H1 (cell line): ENCODE measurements at places on chromosomes 2 and 18.

- no peak for DNase-seq
Observed at GRCh38 chr2:60567096-60567495, 13.6 kb upstream of the BCL11A start.

DNA sequence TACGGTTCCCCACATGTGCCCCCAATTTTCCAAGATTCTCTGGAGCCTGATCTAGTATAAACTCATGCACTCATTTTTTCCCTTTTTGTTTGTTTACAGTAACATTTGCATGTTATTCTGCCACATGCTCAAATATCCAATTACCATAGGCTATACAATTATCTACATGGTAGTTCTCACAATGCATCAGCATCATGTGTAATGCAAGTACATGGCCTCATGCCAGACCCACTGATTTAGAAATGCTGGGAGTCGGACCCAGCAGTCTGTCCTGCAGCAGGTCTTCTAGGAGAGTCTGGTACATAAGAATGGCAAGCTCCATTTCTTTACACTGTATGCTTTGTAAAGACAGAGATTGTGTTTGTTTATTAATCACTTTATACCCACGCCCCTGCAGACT, 107.7 kb downstream of the CBLN2 start:
- no peak for DNase-seq

- DNase-seq = no peak
Observed at GRCh38 chr2:81658227-81658626, 1353.7 kb upstream of the LRRTM1 start.

DNA sequence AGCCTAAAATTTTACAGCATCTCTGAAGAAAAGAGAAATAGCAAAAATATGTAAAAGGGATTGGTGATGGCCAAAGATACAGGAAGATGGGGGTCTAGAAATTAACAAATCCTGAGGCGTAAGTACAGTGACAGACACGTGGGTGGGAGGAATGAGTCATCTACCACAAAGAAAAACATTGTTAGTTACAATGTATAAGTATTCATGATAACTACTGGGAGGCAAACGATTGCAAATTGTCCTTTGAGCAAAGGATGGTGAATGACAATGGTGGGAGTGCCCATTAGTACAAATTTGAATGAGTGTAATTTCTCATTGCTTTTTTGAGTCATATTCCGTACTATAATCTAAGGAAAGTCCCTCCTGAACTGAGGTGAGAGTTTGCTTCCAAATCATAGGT, 809.0 kb upstream of the FAM98A start:
- no peak for DNase-seq

DNA sequence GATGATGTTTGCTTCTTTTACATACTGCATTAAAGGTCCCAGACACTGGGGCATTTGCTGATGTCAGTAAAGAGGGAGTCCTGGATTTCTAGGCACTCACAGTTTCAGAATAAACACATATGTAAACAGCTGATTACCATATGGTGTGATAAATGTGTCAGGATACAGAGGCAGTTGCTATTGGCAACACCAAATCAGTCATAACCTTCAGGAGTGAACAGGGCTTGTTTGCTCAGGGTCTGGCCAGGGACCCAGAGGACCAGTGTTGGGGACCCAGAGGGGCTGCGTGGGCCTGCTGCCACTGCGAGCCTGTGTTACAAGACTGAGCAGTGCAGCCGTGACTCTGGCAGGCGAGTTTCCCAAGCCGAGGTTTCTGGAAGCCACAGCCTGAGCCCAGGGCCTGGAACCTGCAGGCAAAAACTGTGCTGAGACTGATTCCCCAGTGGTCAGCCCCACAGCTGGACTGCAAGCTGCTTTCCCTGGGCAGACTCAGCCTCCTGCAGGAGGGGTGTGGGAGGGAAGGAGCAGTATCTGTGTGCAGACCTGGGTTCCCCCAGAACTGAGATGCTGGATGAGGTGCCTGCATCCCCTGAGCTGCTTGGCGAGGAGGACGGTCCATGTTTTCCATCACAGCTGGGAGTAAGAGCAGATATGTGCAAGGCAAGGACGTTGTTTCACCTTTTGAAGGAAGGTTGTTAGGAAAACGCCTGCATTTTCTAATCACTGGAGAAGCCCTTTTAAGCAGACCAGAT, 23.6 kb downstream of the ASAP2 start:
- no peak for DNase-seq

- DNase-seq = no peak
Observed at GRCh38 chr2:9594366-9595054, 36.3 kb downstream of the YWHAQ start.

DNA sequence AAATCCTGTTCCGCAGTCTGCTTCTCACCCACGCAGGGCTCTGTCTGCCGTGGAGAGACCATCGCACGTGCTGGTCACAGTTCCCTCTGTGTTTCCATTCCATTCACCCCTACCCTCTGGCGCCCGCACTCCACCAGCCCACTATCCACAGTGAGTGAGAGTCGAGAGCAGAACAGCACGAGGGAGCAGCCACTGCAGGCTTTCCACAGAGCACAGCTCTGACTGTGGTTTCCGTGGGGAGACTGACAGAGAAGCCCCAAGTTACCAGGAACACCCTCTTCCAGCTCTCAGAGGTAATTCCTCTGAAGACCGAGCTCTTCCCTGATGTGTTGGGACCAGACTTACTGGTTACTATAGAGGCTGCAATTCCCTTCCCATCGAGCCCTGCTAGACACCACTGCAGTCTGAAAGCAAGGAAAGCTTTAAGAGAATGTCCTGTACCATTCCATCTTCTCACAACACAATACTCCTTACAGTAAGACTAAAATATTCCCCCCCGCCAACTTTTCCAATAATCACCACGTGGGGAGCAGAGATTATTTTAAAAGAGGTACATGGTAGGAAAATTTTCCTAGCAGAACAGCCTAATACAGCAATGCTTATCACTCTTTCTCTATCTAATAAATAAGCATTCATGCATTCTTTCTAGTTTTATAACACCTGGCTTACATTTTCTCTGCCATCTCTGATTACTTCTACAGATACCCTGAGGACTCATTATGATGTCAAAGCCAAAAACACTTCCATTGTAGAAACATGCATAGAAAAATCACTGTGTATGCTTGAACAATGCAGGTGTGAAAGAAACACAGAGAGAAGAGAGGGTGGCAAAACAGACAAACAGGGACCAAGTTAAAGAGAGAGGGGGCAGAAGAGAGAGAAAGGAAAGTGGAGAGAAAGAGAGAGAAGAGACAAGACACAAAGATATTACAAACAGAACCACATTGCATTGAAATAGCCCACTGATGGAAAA, 4.7 kb downstream of the MYT1L start:
- no peak for DNase-seq

DNA sequence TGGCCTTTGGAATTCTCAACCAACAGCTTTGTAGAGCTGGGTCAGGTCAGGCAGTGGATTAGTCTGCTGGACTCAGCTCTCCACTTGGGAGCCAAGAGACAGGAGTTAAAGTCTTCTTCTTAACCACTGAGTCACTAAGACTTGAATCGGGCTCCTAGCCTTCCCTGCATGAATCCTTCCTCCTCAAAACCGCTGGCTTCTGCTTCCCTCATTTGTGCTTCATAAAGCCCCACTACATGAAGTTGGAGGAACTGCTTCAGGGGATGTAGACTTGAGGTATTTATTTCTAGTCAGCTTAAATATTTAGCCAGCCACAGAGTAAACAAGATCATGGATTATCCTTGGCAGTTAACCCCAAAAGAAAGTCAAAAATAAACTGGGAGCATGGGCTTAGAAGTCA, 536.3 kb upstream of the TNP1 start:
- no peak for DNase-seq

DNA sequence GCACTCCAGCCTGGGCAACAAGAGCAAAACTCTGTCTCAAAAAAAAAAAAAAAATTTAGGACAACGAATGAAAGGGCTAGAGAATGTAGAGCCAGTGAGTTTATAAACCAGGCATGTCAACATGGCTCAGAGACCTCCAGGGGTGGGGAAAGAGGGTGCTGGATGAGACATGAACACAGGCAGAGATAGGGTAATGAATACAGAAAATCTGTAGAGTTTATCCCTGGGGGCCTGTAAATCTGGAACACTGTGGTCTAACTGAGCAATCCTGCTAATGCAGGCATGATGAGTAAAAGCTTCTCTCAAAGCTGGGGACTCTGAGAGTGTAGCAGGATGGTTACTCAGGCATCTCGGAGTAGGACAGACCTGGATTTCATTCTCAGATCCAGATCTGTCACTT, 59.2 kb upstream of the IGFBP2 start:
- no peak for DNase-seq
